Panc1 (cell line): ENCODE measurements at places on chromosomes 7 and 10.

DNA sequence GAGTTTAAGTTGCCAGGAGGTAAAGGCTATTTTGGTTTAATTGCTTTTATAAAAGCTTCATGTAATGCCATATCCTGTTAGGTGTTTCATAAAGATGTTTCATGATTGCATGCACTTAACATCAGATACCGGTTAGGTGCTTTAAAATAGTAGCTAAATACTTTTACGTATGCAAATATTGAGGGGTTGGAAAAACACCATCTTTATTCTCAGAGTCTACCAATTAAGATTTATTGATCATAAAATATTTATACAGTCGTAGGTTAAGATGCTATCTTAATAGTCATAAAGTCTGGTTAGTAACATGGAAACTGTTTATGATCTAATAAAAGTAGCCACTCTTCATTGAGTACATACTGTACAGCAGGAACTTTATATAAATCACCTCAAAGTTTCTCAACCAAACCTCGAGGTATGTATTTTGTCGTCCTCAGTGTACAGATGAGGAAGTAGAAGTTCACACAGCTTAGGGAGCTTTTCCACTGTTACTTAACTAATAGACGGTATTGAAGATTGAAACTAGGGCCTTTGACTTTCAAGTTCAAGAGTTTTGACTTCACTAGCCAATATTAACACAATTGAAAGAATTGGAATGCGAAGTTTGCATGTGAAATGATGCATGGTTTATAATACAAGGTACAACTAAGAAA lies 897.1 kb downstream of the GATA3 start:
- DNase-seq: no peak

- no peak for DNase-seq
These were observed 81.4 kb upstream of the CAPZA2 start for GRCh38 chr7:116780966-116781365.

DNA sequence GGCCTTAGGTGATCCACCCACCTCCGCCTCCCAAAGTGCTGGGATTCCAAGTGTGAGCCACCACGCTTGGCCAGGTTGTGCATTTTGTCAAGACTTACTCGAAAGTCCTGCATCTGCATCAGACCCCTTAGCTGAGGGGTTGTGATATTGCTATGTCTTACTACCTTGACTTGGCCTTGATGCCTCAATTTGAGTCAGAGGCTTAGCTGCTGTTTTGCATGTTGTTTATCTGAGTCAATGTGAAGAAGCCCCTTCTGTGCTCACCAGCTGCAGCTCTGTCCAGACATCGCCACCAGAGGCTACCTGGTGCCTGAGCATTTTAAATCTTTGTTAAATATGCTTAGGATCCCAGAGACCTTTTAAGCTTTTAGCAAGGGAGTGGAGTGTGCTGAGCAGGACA lies 18.1 kb downstream of the UBE2D4 start:
- DNase-seq: no peak

DNA sequence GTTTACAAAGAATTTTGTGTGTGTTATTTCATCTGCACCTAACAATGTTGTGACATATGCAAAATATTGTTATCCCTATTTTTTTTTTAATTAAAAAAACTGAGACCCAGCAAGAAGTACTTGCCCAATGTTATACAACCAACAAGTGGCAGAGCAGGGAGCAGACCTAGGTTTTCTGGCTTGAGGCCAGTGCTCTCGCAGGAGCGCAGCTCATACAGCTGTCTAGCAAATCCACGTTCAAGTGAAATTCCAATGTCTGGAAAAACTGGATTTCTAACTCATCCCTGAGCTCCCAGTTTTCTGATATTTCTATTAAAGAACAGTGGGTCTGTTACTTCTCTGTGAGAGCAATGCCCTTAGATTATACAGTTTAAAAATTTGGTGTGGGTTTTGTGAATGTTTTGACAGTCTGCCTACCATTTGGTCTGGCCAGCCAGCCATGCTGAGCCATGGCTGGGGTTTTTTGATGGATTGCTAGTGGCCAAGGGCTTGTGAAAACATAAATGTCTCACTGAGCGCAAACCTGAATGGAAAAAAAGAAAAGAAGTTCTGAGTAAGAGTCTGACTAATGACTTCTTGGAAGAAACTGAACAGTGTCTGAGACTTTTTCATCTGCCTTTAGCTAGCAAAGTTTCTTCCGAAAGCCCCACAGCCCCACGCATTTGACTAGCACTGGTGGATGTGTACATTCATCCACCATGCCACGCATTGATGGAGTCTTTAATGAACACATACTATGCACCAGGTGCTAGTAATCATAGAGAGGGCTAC lies 15.4 kb upstream of the PRF1 start:
- no peak for DNase-seq

GRCh38 chr7:371779-372545 lies 82.0 kb downstream of the FOXL3 start:
- no peak for DNase-seq

DNA sequence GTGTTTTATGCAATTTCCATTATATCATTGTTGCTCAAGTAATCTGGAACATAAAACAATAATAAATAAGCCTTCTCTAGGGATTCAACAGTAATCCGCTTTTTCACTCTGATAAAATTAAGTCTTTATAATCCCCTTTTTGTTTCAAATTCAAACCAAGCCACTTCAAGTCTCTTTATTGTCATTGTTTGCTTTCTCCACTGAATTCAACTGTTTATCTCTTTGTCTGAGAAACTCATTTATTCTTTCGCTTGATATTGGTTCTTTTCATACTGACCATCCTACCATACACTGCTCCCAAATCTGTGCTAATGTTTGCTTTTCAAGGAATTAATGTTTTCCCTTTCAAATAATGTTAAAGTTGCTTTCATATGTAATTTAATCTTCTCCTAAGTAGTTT lies 550.4 kb upstream of the PCDH15 start:
- no peak for DNase-seq
